ENCODE measurements at places on chromosomes 4 and X. TPM values are rescaled to one million over a fixed set of nuclear protein-coding genes. Genes with fewer than 3 reads are reported as not detected.

The SPACA5 gene
- not detected for total RNA-seq

The NWD2 gene
- total RNA-seq = not detected

The PPEF2 gene
- not detected for total RNA-seq

The KIT gene
- total RNA-seq = 0.83 TPM

The PASD1 gene
- not detected for total RNA-seq

The KDR gene
- total RNA-seq = under 0.01 TPM

The MTNR1A gene
- total RNA-seq = not detected

The PNMA3 gene
- 0.66 TPM for total RNA-seq
